ENCODE measurements at places on chromosomes 6 and 20. TPM values are rescaled to one million over a fixed set of nuclear protein-coding genes. Genes with fewer than 3 reads are reported as not detected.

ANKRD66 gene
- total RNA-seq, result not detected

DNA sequence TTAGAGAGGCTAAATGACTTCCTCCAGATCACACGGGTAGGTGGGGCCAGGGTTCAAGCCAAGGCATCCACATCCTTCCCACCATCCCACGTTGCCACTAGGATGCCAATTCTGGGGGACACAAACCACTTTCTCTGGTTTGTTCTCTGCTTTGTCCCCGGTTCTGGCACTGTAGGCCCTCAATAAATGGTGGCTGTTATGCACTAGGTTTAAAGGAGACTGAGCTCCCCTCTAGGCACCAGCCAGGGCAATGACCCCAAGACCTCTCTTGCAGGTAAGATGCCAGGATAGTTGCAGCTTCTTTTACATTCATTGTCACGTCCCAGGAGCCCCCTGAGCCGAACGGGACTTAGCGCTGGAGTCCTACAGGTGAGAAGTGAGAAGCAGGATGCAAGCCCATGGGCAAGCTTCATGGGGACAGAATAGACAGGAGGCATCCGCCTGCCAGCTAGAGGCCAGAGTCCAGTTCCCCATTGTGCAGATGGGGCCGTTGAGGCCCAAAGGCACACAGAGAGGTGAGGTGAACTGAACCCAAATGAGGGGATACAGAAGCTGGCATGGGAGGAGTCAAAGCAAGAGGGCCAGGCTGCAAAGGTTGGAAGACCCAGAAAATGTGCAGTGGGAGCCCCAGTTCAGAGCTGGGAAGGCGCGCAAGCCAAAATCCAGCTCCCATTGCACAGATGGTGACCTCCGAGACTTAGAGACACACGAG lies 677 bp downstream of the PXMP4 start:
- peak overlapping the region; percentile 68 for H3K4me3 ChIP-seq
- H3K4me1 ChIP-seq, result peaks cover 27% of the 10 kb centered on the region
- no peaks in the 10 kb centered on the region for H3K36me3 ChIP-seq
- H3K27ac ChIP-seq, result peak overlapping the region; percentile 31
- no peaks in the 10 kb centered on the region for H3K27me3 ChIP-seq
- DNase-seq, result no peak

SLPI gene
- not detected for total RNA-seq

DNA sequence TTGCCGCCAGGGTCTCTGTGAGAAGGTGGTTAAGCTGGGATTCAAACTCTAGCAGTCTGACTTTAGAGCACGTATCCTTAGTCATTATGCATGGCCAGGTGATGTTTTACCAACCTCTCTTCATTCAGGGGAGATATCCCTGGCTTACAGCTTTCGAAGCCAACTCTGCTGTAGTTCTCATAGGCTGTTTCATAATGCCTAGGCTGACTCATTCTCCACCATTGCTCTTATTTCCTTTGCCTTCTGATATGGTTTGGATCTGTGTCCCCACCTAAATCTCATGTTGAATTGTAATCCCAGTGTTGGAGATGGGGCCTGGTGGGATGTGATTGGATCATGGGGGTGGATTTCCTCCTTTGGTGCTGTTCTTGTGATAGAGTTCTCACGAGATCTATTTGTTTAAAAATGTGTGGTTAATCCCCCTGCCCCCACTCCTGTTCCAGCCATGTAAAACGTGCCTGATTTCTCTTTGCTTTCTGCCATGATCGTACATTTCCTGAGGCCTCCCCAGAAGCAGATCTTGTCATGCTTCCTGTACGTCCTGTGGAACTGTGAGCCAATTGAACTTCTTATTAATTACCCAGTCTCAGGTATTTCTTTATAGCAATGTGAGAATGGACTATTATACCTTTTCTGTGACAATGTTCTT lies 94.6 kb upstream of the MAN1A1 start:
- H3K4me3 ChIP-seq, result no peak overlapping the region
- H3K27ac ChIP-seq, result no peak overlapping the region
- peaks cover 35% of the 10 kb centered on the region for H3K4me1 ChIP-seq

DNA sequence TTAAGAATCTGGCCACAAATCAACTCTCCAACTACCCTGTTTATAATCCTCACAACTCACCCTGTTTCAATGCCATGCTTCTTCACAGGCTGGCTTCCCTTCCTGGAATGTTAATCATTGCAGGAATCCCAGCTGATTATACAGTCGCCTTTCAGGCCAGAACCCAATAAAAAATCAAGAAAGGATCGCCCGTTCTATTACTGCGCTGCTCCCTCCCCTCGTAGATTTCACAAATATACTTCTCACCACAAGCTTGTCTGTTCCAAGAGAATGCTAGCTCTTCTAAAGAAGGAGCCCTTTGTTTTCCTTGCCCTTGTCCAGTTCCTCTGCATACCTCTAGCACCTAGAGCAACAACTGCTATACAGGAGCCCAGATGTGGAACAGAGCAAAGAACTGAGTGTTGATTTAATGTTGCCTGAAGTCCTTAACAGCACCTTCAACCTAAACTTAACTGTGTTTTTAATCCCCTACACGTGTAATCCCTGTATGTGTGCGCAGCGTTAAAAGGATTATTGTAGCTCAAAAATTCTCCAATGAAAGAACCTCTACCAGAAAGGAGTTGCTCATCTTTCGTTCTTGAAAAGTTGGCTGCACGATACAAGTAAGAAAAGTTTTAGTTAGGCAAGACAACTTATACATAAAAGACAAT lies 988 bp downstream of the ECHDC1 start:
- no peaks in the 10 kb centered on the region for H3K27me3 ChIP-seq
- peaks cover 15% of the 10 kb centered on the region for H3K4me1 ChIP-seq
- H3K27ac ChIP-seq, result no peak overlapping the region
- no peak for DNase-seq
- H3K4me3 ChIP-seq, result no peak overlapping the region

DNA sequence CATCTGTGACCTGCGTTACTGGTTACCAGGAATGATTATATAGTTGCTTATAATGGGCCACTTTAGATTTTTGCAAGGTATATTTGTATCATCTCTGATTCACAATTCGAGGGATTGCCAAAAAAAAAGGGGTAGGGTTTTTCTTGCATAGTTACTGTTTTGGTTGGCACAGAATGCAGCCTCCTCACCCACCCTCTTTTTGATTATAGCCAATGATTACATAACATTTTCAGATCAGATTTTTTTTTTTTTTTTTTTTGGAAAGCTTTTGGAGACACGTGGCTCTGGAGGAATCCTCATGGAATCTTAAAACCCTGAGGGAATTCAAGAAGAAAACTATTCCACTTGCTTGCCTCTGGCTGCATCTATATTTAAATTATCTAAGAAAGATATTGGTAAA lies 53.7 kb downstream of the UST start:
- DNase-seq, result no peak
- H3K27ac ChIP-seq, result no peak overlapping the region
- H3K36me3 ChIP-seq, result no peaks in the 10 kb centered on the region
- peaks cover 13% of the 10 kb centered on the region for H3K27me3 ChIP-seq
- H3K4me1 ChIP-seq, result no peaks in the 10 kb centered on the region

- H3K4me1 ChIP-seq, result no peaks in the 10 kb centered on the region
- no peak for DNase-seq
- H3K4me3 ChIP-seq, result no peak overlapping the region
- no peaks in the 10 kb centered on the region for H3K27me3 ChIP-seq
- H3K27ac ChIP-seq, result no peak overlapping the region
These were observed 39.2 kb downstream of the LIN28B start for GRCh38 chr6:104995989-104996617.

GRCh38 chr6:113184291-113184690 lies 672.9 kb upstream of the MARCKS start:
- no peak for DNase-seq
- H3K4me3 ChIP-seq, result no peak overlapping the region
- no peaks in the 10 kb centered on the region for H3K4me1 ChIP-seq
- H3K36me3 ChIP-seq, result no peaks in the 10 kb centered on the region
- H3K27ac ChIP-seq, result no peak overlapping the region

DNA sequence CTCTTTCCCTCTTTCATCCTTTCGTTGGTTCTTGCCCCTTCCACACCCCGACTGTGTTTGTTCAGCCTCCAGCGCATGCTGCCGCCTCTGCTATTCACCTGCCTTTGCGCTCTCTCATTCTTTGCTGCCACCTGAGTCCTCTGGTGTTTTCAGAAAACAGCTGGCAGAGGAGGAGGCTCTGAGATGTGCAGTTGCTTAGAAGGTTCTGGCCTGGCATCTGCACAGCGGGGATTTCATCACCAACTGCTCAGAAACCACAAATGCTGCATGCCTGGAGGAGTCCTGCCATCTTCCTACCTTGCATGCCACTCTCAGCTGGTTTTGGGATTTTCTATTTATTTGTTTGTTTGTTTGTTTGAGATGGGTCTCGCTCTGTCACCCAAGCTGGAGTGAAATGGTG lies 39.2 kb upstream of the CLDN20 start:
- no peak for DNase-seq
- H3K27ac ChIP-seq, result peak overlapping the region; percentile 5
- H3K4me3 ChIP-seq, result peak overlapping the region; percentile 86
- H3K4me1 ChIP-seq, result peaks cover 28% of the 10 kb centered on the region

CTCFL gene
- not detected for total RNA-seq

DNA sequence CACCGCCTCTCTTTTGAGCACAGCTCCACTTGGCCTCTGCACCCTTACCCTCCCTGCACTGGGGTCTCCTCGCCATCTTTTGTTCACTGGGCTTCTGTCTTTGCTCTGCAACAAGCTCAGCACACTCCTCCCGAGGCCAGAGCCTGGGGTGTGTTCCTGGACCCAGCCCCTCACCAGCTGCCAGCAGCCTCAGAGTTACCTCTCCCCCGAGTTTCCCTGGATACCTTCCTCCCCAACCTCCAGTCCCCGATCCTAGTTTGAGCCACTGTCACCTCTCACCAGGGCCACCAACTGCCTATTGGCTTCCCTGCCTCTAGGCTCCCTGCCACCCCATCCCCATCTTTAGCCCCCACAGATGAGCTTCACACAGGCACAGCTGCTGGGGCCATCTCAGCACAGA lies 12.3 kb downstream of the CYP21A2 start:
- peaks cover 7% of the 10 kb centered on the region for H3K27me3 ChIP-seq
- no peak overlapping the region for H3K4me3 ChIP-seq
- DNase-seq, result no peak
- no peak overlapping the region for H3K27ac ChIP-seq
- H3K36me3 ChIP-seq, result no peaks in the 10 kb centered on the region

WFDC12 gene
- total RNA-seq, result not detected

HACE1 gene
- total RNA-seq, result 22.5 TPM

- no peak for DNase-seq
- no peaks in the 10 kb centered on the region for H3K27me3 ChIP-seq
- H3K4me1 ChIP-seq, result peaks cover 14% of the 10 kb centered on the region
- H3K4me3 ChIP-seq, result no peak overlapping the region
These were observed 115.1 kb downstream of the ADTRP start for GRCh38 chr6:11663519-11663918.

DNA sequence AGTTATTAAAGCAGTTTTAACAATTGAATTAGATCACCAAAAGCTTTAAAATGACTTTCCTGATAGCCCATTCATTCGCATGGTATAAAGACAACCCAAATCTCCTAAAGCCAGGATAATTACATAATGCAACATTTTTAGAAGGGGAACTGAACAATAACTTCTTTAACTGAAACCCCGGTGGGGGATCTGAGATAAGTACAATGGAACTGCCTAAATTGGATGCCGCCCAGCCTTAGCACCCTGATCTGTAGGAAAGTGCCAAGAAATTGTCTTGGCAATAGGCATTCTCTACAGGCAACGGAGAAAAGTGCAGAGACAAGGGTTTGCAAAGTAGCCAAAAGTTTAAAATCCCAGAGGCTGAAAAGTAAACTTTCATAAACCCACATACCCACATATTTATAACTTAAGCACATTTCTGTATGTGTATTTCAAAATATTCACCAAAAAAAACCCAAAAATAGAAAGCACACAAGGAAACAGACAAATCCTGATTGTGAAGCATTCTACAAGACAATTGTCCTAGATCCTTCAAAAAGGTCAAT lies 98.8 kb upstream of the BEND6 start:
- no peak overlapping the region for H3K27ac ChIP-seq
- peaks cover 27% of the 10 kb centered on the region for H3K27me3 ChIP-seq
- H3K4me3 ChIP-seq, result no peak overlapping the region
- H3K36me3 ChIP-seq, result no peaks in the 10 kb centered on the region
- DNase-seq, result no peak

GRCh38 chr6:151494235-151494935 lies 568 bp downstream of the CCDC170 start:
- no peak overlapping the region for H3K27ac ChIP-seq
- peaks cover 53% of the 10 kb centered on the region for H3K27me3 ChIP-seq
- H3K36me3 ChIP-seq, result no peaks in the 10 kb centered on the region
- peak overlapping the region; percentile 74 for H3K4me3 ChIP-seq
- DNase-seq, result peak; percentile 10

C20orf144 gene
- total RNA-seq, result 0.23 TPM

IRF4 gene
- total RNA-seq, result 554 TPM

Measured in activated T-cell treated with anti-CD3 and anti-CD28 coated beads, Interleukin-2, amount 50 U/mL, for 72 hours (primary cell).